Cardiac septum (tissue), 1 donor: ENCODE measurements at places on chromosomes 11 and 22. TPM values are rescaled to one million over a fixed set of nuclear protein-coding genes. Genes with fewer than 3 reads are reported as not detected.

Gene CENPM
- total RNA-seq = 0.24 TPM

Gene C11orf42
- total RNA-seq = not detected

Gene OR51I1
- not detected for total RNA-seq

Gene DEFB131B
- not detected for total RNA-seq

Gene RIN1
- total RNA-seq = 2.2 TPM

Gene ANO9
- 0.38 TPM for total RNA-seq

Gene MEN1
- 8.6 TPM for total RNA-seq

Gene ZNF70
- 3.0 TPM for total RNA-seq

Gene NAV2
- total RNA-seq = 50.8 TPM

Gene DMC1
- total RNA-seq = 1.9 TPM

Gene SLN
- 19.0 TPM for total RNA-seq

Gene ANO1
- 18.4 TPM for total RNA-seq

Gene KCNA4
- 15.6 TPM for total RNA-seq

Gene CHST1
- 2.6 TPM for total RNA-seq

Gene CALCA
- total RNA-seq = 0.51 TPM

Gene TMEM86A
- 2.6 TPM for total RNA-seq

Gene OR5B17
- total RNA-seq = not detected

Gene ART1
- 1.3 TPM for total RNA-seq

Gene IGLL5
- not detected for total RNA-seq

Gene CAVIN3
- 77.6 TPM for total RNA-seq

Gene KCNQ1
- total RNA-seq = 43.0 TPM

Gene FDX1
- total RNA-seq = 21.7 TPM

Gene NCAM1
- total RNA-seq = 472 TPM

Gene CD82
- total RNA-seq = 27.9 TPM

Gene MYOD1
- total RNA-seq = not detected

Gene CELF1
- 102 TPM for total RNA-seq

Gene CHADL
- 2.9 TPM for total RNA-seq

Gene TSPAN18
- 153 TPM for total RNA-seq

Gene MMP12
- not detected for total RNA-seq

Gene DDI1
- total RNA-seq = not detected

Gene GLYATL1
- total RNA-seq = not detected

Gene RFPL1
- not detected for total RNA-seq

Gene P2RY6
- 6.9 TPM for total RNA-seq

Gene PTPN5
- 3.8 TPM for total RNA-seq

Gene SEPTIN3
- not detected for total RNA-seq

Gene SCUBE1
- total RNA-seq = 1.1 TPM
